ENCODE measurements at places on chromosomes 5 and 9.

GRCh38 chr5:124274949-124275348, 471.5 kb downstream of the ZNF608 start:
- DNase-seq: no peak

DNA sequence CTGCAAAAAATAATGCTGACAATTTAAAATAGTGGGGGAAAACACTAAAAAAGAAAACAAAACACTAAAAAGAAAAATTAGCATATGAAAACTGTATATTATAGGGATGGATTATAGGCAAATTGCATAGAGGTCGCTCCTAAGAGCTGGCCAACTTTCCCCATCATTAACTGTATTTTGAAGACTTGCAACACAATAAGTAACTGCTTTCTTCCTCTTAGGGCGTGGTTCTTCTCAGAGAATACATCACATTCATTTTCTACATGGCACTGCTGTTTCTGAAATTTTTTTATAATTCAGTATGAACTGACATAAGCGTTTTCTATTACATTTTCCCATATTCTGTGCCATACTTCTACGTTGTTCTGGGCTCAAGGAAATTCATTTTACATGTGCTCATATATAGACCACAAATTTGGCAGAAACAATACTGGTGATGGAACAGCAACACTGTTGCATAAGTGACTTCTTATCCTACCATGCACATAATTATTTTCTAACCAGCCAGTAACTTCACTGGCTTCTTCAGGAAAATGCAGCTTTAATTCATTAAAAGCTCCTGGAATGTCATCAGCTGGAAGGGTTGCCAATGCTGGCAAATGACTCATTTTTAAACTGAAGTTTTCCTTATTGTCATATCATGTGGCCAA, 171.2 kb upstream of the DMAC1 start:
- DNase-seq: no peak

DNA sequence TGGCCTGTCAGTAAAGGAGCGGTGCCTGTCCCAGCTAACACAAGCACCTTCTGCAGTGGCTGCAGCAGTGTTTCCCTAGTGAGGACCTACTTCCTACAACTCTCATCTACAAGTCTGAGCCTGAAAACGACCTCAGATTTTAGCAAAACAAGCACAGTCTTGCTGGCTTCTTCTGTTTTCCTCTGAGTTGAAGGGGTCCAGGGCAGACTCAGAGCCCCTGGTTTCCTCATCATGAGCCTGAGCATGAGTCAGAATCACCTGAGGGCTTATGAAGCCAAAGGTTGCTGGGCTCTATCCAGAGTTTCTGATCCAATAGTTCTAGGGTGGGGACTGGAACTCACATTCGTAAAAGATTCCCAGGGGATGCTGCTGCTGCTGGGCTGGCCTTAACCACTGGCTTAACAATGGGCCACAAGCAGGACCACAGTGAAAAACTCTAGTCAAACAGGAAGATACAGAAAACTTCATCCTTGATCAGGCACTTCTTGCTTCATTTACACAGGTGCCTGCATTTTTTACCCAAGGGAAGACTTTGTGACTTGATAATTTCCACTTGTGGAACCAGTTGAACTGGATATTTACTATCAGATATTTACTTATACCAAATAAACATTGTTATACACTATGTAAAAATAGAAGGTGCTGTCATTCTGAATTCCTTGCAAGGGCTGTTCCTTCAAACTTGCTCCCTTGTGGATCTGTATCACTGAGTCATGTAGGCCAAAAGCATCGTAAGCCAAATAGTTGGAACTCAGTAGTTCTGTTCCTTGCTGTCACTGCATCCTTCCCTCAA, 4.3 kb upstream of the ACER2 start:
- DNase-seq: no peak

- DNase-seq: no peak
Measured at GRCh38 chr9:110130211-110130610, 77.7 kb downstream of the C9orf152 start.

GRCh38 chr9:100150214-100150613, 51.2 kb downstream of the INVS start:
- no peak for DNase-seq

- no peak for DNase-seq
Measured at GRCh38 chr5:140182075-140182711, 7.2 kb downstream of the CYSTM1 start.

- no peak for DNase-seq
Measured at GRCh38 chr9:104604801-104605200, 626 bp downstream of the OR13C2 start.

- DNase-seq: no peak
Measured at GRCh38 chr5:82336959-82337351, 58.8 kb upstream of the RPS23 start.

GRCh38 chr5:103582364-103582763, 19.8 kb upstream of the NUDT12 start:
- no peak for DNase-seq

- no peak for DNase-seq
Measured at GRCh38 chr5:53063791-53064190, 45.8 kb downstream of the MOCS2 start.

- no peak for DNase-seq
Measured at GRCh38 chr5:154097031-154097430, 58.3 kb downstream of the MFAP3 start.

DNA sequence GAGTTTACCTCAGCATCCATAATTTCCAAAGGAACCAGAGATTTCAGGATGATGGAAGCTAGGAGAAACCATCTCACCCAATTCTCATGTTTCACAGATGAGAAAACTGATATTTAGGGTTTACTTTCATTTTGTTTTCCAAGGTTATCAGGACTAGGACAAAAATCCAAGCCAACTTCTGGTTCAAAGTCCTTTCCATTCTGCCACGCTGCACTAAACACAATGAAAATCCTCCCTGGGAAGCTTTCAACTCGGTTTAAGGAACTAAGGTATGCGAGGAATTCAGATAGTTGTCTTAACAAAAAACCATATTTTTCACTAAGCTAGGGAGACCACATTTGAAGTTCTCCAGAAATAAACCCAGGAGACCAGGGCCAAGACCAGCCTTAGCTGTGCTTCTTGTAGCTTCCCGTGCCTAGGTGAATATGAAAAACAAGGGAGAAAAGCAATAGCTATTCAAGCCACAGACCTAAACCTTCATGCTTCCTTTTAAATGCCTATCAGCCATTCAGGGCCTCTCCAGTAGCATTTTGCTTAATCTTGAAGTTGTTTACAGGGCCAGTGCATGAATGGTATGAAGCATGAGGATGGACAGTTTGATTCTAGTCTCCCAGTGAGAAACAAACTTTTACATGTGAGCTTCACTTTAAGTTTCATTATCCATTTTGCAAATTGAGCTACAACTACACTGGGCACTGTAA, 167.9 kb downstream of the DENND1A start:
- DNase-seq: no peak

- no peak for DNase-seq
Measured at GRCh38 chr9:16708656-16709435, 161.6 kb downstream of the BNC2 start.

- no peak for DNase-seq
Measured at GRCh38 chr5:135707302-135707701, 127.2 kb upstream of the SLC25A48 start.

DNA sequence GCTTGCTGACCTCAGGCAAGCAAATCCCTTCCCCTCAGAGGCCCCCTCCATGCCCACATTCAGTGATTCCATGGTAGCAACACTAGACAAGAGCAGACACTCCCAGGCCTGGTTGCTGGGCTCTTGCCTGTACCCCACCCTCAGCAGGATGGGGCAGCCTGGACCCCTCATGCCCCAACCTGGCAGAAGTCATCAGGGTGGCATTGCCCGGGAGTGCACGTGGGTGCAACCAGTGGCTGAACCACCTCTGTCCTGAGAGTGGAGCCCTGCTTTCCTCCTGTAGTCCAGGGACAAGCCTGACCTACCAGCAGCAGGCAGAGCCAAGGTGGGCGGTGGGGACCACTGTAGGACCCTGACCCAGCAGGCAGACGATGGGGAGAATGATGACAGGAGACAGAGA, 65.8 kb upstream of the TBC1D2 start:
- DNase-seq: no peak

GRCh38 chr5:56317923-56318561, 84.9 kb upstream of the ANKRD55 start:
- no peak for DNase-seq

DNA sequence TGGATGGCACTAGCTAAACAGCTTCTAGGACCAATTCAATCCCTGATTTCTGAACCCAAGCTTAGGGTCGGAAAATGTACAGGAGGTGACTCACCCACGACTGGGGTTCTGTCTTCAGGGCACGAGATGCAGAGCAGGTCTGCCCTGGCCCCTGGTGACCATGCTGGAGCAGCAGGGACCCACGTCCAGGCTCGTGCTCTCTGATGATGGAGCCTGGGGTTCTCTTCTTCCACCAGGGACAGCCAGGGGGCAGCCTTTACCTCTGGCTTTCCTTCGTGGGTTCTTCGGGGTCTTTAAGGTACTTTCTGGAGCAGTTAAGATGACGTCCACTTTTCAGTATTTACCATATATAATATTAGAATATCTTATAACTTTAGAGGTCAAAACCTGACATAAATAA, 2.1 kb downstream of the CFAP77 start:
- DNase-seq: no peak

- no peak for DNase-seq
Measured at GRCh38 chr9:94805585-94805984, 79.1 kb downstream of the AOPEP start.

- DNase-seq: no peak
Measured at GRCh38 chr9:34486572-34486971, 28.0 kb downstream of the DNAI1 start.

GRCh38 chr5:43802651-43803050, 199.7 kb downstream of the NNT start:
- no peak for DNase-seq

DNA sequence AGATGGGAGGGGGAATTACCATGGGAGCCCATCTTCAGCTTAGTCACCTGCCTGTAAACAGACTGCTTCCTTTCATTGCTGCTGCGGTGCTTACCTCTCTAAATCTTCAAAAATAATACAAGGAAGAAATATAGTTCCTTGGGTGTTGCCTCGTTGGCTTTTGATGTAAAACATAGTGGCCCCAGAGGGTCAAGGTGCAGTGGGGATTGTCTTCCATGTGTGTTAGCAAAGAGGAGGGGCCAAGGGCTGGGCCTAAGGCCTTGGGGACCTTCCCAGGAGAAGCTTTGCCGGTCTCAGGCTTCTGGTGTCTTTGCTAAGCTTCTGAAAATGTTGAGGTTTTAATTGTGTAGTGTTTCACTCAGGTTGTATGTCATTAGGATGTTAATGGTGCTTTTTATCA, 90.0 kb downstream of the PDE8B start:
- no peak for DNase-seq

GRCh38 chr9:78280982-78281668, 15.8 kb upstream of the PSAT1 start:
- DNase-seq: no peak

GRCh38 chr9:4494806-4495205, 4.5 kb downstream of the SLC1A1 start:
- no peak for DNase-seq

DNA sequence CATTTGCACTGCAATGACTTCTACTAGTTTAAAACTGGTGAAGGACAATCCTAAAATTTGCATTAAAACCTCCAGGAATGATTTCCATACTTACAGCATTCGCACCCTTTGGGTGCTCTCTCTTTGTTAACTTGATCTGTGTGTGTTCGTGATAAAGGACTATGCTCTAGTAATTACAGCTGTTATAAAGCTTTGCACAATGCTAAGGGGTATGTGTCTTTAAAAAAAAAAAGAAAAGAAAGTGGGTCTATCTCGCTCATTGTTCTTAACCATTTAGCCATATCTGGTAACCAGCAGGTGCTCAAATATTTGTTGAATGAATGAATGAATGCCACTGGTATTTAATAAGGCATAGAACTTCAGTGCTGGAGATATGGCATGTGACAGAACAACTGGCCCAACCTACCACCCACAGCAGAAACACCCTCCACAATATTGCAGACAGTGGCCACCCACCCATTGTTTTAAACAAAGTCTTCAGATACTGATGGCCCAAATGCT, 8.7 kb downstream of the TRIM36 start:
- DNase-seq: no peak

- no peak for DNase-seq
Measured at GRCh38 chr9:71916834-71917534, 5.5 kb downstream of the C9orf85 start.

- no peak for DNase-seq
Measured at GRCh38 chr5:139361835-139362429, 20.3 kb downstream of the PAIP2 start.

DNA sequence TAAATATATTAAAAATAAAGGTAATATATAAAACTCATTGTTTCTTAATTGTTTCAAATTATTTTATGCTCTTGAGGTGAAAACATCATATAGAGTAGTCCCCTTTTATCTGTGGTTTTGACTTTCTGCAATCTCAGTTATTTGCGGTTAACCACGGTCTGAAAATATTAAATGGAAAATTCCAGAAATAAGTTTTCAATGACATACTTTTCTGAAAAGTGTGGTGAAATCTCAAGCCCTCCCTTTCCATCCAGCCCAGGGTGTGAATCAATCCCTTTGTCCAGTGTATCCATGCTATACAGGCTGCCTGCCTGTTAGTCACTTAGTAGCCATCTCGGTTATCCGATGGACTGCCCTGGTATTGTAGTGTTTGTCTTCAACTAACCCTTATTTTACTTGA, 546.7 kb upstream of the DMAC1 start:
- no peak for DNase-seq

- DNase-seq: no peak
Measured at GRCh38 chr5:80864706-80865435, 95.3 kb upstream of the RASGRF2 start.

GRCh38 chr5:154862766-154863165, 4.3 kb downstream of the CNOT8 start:
- no peak for DNase-seq

GRCh38 chr5:151580239-151580638, 10.9 kb downstream of the FAT2 start:
- no peak for DNase-seq

GRCh38 chr9:93702261-93702660, 125.9 kb downstream of the PHF2 start:
- no peak for DNase-seq

DNA sequence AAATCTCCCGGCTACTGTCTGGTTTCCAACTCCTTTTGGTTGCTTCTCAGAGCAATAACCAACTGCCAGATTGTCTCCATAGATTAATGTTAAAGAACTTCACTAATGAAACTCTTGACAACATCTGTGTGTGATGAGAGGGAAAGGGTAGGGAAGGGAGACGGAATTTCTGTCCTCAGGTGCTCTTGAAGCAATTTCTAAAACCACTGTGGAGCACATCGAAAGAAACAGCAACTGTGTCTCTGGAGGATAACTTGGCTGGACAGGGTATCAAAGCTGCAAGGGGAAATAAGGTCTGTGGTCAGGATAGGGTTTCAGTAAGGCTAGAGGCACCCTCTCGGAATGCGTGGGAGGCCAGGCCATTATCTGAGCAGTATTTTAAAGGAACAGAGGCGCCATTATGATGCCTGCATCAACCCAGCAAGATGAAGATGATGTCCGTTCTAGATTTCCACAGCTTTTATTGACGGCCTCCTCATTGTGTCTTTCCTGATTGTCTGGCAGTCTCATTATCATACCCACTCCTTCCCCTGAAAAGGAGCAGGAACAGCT, 76.6 kb downstream of the RORB start:
- no peak for DNase-seq

Measured in stimulated activated CD4-positive, alpha-beta T cell treated with anti-CD3 and anti-CD28 coated beads, Interleukin-12 subunit alpha, Interleukin-12 subunit beta, amount 100 ng/mL, for 4 hours (primary cell).